Gastroesophageal sphincter (tissue), 4 donors: ENCODE measurements at places on chromosomes 13 and 19.

- ATAC-seq, result no peak
- no peak overlapping the region for H3K27ac ChIP-seq
- no peaks in the 10 kb centered on the region for H3K36me3 ChIP-seq
- no peaks in the 10 kb centered on the region for H3K27me3 ChIP-seq
- no peak overlapping the region for H3K4me3 ChIP-seq
Measured at GRCh38 chr19:21434516-21434915, 37.6 kb downstream of the ZNF493 start.

DNA sequence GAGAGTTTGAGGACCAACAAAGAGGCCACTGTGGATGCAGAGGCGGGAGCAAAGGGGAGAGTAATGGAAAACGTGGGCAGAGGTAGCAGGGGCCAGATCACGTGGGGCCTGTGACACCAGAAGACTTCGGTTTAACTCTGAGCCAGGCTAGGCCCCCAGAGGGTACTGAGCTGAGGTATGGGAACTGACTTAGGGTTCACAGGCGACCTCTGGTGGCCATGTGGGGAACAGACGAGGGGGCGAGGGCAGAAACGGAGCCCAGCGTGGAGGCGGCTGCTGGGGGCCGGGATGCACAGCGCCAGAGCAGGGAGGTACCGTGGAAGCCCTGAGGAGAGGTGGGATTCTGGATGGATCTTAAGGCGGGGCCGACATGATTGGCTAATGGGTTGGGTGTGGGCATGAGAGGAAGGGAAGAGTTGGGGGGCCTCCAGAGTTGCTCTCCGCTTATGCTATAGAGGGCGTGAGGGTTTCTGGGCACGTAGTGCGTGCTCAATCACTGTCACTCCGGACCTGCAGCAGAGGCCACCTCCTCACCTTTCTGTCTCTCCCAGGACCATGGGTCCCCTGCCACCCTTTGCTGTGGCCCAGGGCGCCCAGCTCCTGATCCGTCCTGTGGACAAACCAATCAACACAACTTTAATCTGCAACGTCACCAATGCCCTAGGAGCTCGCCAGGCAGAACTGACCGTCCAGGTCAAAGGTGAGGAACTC lies 13.7 kb downstream of the PVR start:
- H3K27me3 ChIP-seq, result no peaks in the 10 kb centered on the region
- ATAC-seq, result peak; percentile 29
- no peaks in the 10 kb centered on the region for H3K36me3 ChIP-seq
- no peak overlapping the region for H3K4me3 ChIP-seq

- peaks cover 35% of the 10 kb centered on the region for H3K36me3 ChIP-seq
- H3K27me3 ChIP-seq, result no peaks in the 10 kb centered on the region
- H3K4me1 ChIP-seq, result no peaks in the 10 kb centered on the region
- peak; percentile 28 for ATAC-seq
- peak overlapping the region; percentile 29 for H3K27ac ChIP-seq
Measured at GRCh38 chr13:48316826-48317510, 13.4 kb downstream of the RB1 start.

DNA sequence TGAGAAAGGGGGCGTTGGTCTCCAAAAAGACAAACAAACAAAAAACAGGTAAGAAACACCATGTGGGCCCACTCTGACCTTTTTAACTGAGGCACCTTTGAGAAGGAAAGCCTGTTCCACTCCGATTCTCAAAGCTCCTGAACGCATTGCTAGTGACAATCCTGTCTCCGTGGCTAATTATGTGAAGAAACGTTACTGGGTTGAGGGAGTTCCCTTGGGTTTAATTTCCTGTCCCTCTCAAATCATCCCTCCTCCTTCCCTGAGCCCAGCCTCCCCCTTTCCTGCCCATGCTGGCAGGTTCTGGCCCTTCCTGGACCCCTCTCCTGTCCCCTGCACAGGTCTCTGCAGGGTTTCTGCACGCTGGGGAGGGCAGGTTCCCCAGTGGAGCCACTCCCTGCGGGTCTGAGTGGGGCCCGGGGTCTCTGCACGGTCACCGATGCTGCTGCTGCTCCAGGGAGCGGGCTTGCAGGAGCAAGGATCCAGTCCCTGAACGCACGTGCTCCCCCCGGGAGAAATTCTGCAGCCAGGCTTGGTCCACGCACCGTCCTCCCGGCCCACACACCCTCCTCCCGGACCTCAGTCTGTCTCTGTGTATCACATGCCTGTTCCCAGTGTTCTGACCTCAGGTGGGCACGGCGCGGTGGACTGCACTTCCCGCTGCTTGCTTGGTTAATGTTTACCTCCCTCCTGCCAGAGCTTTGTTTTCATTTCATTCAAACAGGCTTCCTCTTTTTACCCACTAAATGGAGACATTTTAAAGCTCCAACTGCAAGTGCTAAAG lies 76.4 kb upstream of the MCF2L start:
- H3K27me3 ChIP-seq, result peaks cover 52% of the 10 kb centered on the region
- H3K4me1 ChIP-seq, result peaks cover 15% of the 10 kb centered on the region
- H3K4me3 ChIP-seq, result no peak overlapping the region
- ATAC-seq, result no peak

GRCh38 chr13:97526556-97526955 lies 92.6 kb downstream of the RAP2A start:
- H3K4me3 ChIP-seq, result no peak overlapping the region
- no peak for ATAC-seq
- H3K4me1 ChIP-seq, result no peaks in the 10 kb centered on the region
- H3K27ac ChIP-seq, result no peak overlapping the region

- no peak for ATAC-seq
- H3K27ac ChIP-seq, result no peak overlapping the region
- H3K27me3 ChIP-seq, result no peaks in the 10 kb centered on the region
- H3K36me3 ChIP-seq, result no peaks in the 10 kb centered on the region
- H3K4me1 ChIP-seq, result no peaks in the 10 kb centered on the region
Measured at GRCh38 chr13:72521940-72522661, 205.3 kb downstream of the MZT1 start.

DNA sequence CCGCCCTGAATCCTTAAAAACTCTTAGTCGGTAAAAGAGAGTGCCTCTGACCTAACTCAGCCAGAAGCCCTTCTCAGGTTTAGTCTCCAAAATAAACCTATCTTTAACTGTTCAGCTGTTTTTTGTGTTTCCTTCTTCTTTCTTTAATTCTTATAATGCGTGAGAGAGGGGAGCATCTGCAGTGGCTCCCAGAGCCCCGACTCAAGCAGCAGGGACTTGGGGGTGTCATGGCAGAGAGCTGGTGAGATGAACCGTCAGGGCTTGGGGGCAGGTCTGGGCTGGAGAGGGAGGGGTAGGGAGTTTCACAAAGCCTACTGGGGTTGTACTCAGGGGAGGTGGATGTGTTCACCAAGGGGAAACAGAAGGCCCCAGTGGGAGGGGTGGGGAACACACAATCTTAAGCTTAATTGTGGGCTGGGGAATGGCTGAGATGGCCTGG lies 16.8 kb upstream of the SIGLEC6 start:
- ATAC-seq, result no peak
- no peak overlapping the region for H3K27ac ChIP-seq
- no peaks in the 10 kb centered on the region for H3K4me1 ChIP-seq
- H3K36me3 ChIP-seq, result no peaks in the 10 kb centered on the region
- no peak overlapping the region for H3K4me3 ChIP-seq

- no peak overlapping the region for H3K27ac ChIP-seq
- no peak overlapping the region for H3K4me3 ChIP-seq
- ATAC-seq, result no peak
- no peaks in the 10 kb centered on the region for H3K36me3 ChIP-seq
- H3K27me3 ChIP-seq, result peaks cover 42% of the 10 kb centered on the region
Measured at GRCh38 chr19:42697884-42698283, 42.4 kb downstream of the PSG3 start.

- H3K4me3 ChIP-seq, result no peak overlapping the region
- no peak for ATAC-seq
- no peak overlapping the region for H3K27ac ChIP-seq
- H3K27me3 ChIP-seq, result no peaks in the 10 kb centered on the region
- H3K4me1 ChIP-seq, result no peaks in the 10 kb centered on the region
Measured at GRCh38 chr13:101429733-101430132, 13.4 kb upstream of the NALCN start.

DNA sequence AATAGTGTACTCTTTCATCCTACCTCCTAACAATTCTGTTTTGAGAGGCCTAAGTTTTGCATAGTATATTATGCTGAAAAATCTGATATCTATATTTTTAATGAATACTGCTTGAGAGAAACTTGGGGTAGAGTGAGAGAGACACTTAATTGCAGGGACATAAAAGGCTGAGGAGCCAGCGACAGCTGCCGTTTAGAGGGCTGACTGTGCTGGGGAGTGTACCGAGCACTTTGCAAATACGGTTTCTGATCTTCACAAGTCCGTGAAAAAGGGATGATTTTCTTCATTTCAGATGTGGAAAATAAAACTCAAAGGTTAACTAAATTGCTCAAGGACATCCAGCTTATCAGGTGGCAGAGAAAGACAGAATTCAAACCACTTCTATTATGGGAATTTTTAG lies 97.4 kb downstream of the CAB39L start:
- H3K4me3 ChIP-seq, result no peak overlapping the region
- H3K27me3 ChIP-seq, result no peaks in the 10 kb centered on the region
- peaks cover 59% of the 10 kb centered on the region for H3K36me3 ChIP-seq
- no peaks in the 10 kb centered on the region for H3K4me1 ChIP-seq

GRCh38 chr13:71864094-71864985 lies 2.7 kb downstream of the DACH1 start:
- H3K4me3 ChIP-seq, result peak overlapping the region; percentile 32
- H3K27me3 ChIP-seq, result peaks cover 61% of the 10 kb centered on the region
- H3K27ac ChIP-seq, result peak overlapping the region; percentile 43
- H3K36me3 ChIP-seq, result no peaks in the 10 kb centered on the region

DNA sequence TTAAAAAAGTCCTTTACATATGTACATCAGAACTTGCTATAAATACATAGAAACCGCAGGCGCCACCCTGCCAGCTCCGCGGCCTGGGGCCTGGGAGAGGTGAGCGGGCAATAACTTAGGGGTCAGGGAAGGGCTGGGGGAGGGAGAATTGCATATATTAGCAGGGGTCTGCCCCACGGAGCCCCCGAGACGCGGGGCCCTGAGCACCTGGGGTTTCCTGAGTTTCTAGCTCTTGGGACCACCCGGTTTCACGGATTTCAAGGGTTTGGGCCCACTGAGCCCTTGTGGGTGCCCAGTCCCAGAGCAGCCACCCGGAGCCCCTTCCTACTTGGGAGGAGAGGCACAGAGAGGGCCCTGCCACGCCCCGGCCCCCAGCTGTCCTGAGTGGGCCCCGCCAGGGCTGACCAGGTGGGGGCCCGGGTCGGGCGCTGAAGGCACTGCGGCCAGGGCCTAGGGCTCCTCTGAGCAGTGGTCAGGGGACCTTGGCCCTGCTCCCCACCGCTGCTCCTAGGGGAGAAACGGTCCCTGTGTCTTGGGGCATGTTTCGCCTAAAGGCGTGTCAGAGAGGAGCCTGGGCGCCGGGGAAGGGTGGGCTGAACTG lies 4.0 kb downstream of the GPX4 start:
- no peak for ATAC-seq
- no peaks in the 10 kb centered on the region for H3K27me3 ChIP-seq
- no peak overlapping the region for H3K4me3 ChIP-seq
- peaks cover 74% of the 10 kb centered on the region for H3K36me3 ChIP-seq

GRCh38 chr13:111667757-111668156 lies 347.3 kb downstream of the TEX29 start:
- no peak for ATAC-seq
- no peaks in the 10 kb centered on the region for H3K36me3 ChIP-seq
- H3K4me3 ChIP-seq, result no peak overlapping the region
- peaks cover 11% of the 10 kb centered on the region for H3K27me3 ChIP-seq
- no peak overlapping the region for H3K27ac ChIP-seq

GRCh38 chr13:112067871-112068539 lies 1.1 kb downstream of the SOX1 start:
- no peak for ATAC-seq
- no peak overlapping the region for H3K4me3 ChIP-seq
- no peaks in the 10 kb centered on the region for H3K36me3 ChIP-seq
- H3K27ac ChIP-seq, result no peak overlapping the region
- H3K4me1 ChIP-seq, result no peaks in the 10 kb centered on the region

DNA sequence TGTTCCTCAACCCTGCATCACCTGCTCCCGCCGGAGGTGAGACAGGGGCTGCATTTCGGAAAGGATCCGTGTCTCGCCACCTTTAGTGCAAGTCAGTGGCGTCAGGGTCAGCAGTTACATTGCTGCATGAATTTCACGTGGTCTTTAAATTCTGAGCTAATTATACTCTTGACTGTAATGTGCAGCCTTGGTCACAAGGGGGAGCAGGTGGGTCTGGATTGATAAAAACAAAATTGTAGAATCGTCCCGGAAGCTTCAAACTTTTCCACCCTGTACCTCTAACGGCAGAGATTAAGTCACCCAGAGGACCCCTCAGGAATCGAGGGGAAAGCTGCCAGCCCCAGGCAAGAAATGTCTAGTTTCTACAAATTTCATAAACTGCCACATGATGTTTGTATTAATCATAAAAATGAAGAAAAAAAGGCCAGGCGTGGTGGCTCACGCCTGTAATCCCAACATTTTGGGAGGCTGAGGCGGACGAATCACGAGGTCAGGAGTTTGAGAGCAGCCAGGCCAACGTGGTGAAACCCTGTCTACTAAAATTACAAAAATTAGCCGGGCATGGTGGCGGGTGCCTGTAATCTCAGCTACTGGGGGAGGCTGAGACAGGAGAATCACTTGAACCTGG lies 20.2 kb downstream of the BBC3 start:
- H3K27me3 ChIP-seq, result no peaks in the 10 kb centered on the region
- H3K4me1 ChIP-seq, result no peaks in the 10 kb centered on the region
- ATAC-seq, result peak; percentile 78
- H3K4me3 ChIP-seq, result no peak overlapping the region

DNA sequence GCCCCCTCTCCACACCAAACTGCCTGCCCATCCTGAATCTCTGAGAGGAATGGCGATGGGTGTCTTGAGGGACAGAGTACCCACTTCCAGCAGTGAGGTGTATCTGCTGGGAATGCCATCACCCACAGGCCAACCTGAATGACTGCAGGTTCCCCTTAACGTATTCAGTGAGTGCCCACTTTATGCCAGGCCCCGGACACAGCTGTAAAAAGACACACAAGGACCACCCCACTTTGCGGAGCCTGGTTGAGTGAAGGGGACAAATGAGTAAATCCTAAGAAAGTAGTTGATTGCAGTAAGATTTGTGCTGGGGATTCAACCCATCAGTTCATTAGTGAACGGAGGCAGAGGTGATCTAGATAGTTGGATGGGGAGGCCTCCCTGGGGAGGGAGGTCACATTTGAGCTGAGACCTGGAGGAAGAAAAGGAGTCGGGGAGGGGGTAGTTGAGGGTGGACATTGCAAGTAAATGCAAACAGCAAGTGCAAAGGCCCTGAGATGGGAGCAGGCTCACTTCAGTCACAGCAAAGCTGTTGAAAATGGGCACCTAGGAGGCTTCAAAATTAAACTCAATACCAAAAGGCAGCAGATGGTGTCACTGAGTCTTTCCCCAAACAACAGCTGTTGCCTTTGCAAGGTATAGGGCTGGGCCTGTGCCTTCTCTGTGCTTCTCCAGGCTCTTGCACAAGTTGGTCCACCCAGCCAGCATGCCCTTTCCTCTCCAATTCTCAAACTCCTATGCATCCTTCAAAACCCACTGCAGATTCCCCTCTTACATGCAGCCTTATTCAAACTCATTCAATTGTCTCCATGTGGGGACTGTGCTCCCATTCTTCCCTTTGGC lies 4.3 kb downstream of the GDF15 start:
- H3K27ac ChIP-seq, result no peak overlapping the region
- no peaks in the 10 kb centered on the region for H3K36me3 ChIP-seq
- H3K4me3 ChIP-seq, result no peak overlapping the region
- peaks cover 27% of the 10 kb centered on the region for H3K4me1 ChIP-seq
- peaks cover 18% of the 10 kb centered on the region for H3K27me3 ChIP-seq
